ENCODE measurements at places on chromosomes 2 and 18. TPM values are rescaled to one million over a fixed set of nuclear protein-coding genes. Genes with fewer than 3 reads are reported as not detected.

The COL3A1 gene
- 501 TPM for total RNA-seq

The UGT1A3 gene
- not detected for total RNA-seq

The ERICH2 gene
- 2.2 TPM for total RNA-seq

The UPP2 gene
- total RNA-seq = not detected

The NDC80 gene
- 0.29 TPM for total RNA-seq

The HNMT gene
- total RNA-seq = 122 TPM

The RNF144A gene
- 103 TPM for total RNA-seq

The PRKAG3 gene
- total RNA-seq = not detected

The MAP4K3 gene
- 61.2 TPM for total RNA-seq

The NT5DC4 gene
- total RNA-seq = not detected

The SLC19A3 gene
- total RNA-seq = 0.51 TPM

The SCN3A gene
- total RNA-seq = 6.2 TPM

The CFAP65 gene
- 0.21 TPM for total RNA-seq
